ENCODE measurements at places on chromosomes 6 and 20.

GRCh38 chr6:38603966-38604365, 35.8 kb downstream of the BTBD9 start:
- no peak for DNase-seq

DNA sequence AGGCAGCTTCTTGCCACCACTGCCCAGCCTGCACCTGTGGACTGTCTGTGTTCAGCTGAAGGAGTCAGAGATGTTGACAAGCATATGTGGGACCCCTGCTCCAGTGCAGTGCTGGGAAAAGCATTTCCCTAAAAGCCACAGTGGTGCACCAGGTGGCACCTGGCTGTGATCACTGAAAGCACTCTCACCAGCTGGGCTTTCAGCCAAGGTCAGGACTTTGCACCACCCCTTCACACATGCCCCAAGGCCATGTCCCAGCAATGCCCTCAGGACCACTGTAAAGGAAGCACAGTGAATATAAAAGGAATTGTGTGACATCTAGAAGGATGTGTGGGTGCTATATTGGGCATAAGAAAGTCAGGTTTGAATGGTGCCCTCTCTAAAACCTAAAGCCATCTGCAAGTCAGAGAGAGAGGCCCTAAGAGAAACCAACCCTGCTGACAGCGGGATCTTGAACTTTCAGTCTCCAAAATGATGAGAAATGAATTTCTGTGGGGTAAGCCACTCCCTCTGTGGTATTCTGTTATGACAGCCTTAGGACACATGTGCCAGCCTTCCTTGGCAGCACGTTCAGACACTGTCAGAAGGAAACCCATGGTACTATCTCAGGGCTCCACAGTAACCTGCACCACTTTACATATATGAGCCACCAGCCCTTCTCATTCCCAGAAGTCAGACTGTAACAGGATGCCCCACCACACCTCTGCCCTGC, 30.7 kb downstream of the CBLN4 start:
- DNase-seq, result no peak

DNA sequence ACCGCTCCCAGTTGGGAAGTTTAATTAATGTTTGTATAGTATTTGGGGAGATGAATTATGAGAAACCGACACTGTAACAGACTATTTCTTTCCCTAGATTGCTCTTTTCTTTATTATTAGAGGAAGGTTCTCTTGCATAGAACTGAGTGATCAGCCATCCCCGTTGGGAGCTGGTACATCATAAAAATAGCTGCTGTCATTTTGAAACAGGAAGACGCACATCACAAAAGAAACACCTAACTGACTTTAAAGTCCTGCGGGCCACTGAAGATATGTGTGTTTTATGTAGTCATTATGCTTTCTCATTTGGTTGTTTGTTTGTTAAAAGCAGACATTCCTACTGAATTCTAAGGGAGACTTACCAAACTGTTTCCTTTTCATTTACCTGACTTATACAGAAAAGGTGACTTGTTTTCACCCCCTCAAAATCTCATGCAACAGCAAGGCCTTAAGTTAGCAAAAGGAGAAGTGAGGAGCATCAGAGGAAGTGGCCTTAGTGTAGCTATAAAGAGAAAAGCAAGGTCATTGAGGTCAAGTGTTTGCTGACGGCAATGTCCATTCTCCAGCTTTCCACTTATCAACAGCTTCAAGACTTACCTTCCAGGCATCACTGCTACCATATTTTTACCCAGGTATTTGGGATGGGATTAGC, 91.0 kb downstream of the PKHD1 start:
- no peak for DNase-seq

DNA sequence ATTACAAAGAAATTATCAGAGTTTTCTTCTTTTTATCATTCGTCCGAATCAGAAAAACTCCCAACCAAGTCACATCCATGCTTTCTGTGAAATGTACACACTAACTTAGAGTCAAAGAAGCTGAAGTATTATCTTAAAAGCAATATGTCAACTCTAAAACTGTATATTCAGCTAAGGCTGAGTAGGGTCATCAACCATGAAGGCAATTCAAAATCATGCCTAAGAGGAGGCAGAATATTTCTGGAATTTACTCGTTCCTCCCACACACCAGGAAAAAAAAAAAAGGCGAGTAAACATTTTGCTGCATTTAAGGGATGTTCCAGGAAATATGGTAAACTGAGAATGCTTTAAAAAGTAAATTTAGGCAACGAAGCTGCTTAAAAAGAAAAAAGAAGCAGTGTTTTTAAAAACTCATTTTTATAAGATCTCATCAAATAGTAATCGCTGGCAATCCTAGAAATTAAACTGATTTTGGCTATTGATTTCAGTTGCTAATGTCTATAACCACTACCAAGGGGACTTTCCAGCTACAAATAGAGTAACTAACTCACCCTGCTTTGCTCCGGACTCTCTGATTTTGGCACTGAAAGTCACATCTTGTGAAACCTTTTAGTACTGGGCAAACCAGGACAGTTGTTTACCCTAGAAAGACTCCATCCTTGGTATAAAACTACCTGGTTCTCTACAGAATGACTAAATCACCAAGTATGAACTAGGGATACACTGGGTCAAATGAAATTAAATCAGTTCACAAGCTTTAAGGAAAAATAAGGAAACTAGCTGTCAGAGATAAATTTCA, 82.8 kb downstream of the MBOAT1 start:
- DNase-seq, result no peak
